ENCODE measurements at places on chromosomes 16 and 17.
A peak's percentile ranks its signal among the peaks of the same experiment; 100 is the strongest.

- no peak for DNase-seq
These were observed 94.8 kb upstream of the DNAH17 start for GRCh38 chr17:78672005-78672404.

- DNase-seq: no peak
These were observed 3.3 kb downstream of the SLC6A4 start for GRCh38 chr17:30232015-30232823.

GRCh38 chr17:27545562-27546229 lies 85.3 kb upstream of the LGALS9 start:
- DNase-seq: no peak

DNA sequence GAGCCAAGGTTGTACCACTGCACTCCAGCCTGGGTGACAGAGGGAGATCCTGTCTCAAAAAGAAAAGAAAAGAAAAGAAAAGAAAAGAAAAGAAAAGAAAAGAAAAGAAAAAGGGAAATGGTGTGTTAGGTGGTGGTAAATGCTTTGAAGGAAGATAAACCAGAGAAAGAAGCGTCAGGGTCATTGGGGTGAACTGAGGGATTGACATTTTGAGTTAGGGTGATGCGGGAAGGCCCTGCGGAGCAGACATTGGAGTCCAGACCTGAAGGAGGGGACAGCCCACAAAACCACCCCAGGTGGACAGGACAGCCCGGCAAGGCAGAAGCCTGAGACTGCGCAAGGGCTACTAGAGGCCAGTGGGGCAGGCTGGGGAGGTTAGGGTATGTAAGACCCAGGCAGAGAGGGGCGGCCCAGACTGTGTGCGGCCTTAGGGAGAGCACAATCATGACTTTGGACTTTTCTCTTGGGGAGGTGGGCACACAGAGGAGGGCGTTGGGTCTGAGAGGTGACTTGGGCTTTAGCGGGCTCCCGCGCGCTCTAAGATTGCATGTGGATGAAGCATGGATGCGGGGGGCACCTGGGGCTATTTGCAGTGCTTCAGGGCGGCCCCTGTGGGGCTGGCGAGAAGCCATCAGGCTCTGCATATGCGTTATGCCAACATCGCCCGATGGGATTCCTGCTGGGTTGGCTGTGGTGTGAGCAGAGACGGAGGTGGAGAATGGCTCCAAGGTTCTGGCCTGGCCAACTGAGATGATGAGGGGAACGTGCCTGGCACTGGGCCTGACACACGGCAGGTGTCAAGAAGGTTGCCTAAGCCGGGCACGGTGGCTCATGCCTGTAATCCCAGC lies 3.3 kb upstream of the GAA start:
- DNase-seq: no peak

DNA sequence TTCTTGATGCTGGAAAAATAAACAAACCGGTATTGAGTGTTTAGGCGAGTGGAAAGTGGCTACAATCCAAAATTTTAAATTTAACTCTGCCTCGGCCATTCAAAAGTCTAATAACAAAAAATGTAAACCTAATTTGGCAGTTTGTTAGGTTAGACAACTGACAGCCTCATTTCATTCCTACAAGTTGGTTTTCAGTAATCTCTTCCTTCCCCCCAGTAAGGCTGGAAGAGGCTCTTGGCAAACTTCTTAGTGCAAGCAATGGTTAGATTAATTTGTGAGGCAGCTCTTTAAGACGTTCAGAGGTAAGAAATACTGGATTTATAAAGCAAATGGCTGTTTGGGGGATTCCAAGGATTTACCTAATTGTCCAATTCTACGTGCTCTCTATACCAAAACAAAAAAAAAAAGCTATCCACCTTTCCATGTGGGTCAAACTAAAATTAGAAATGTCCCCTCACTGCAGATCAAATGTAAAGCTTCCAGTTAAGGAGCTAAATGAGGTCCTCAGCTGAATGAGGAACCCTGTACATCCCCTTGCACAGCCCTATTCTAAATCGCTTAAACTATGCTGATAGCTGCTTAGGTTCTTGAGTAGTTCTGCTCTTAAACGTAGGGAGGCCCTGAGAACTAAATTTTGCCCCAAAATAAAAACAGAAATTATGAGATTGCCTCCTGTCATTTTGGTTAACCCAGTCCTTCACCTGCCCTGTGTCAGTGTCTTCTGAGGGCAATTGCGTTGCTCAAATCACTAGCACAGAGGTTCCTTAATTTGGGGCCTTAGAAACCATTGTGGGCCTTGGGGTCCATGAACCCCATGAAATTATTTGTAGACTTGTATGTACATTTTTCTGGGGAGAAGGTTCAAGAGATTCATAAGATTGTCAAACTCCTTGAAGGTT lies 2.9 kb downstream of the HEXIM1 start:
- DNase-seq: no peak

- no peak for DNase-seq
These were observed 11.3 kb upstream of the RASD1 start for GRCh38 chr17:17507465-17508011.

DNA sequence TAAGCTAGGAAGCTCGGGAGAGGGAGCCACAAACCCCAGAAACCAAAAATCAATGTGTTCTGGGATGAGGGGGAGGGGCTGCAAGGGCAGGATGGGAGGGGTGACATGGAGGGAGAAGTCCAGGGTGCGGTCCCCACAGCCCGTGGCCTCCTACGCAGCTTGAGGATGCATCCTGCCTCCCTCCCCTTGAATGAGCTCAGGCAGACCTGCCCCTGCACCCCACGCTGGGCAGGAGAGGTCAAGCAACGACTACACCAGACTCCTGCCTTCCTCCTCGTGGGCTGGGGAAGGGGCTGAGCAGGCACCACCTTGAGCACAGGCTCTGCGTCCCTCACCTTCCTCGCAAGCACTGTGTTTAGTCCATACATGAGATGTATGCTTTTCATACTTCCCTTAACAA lies 3.9 kb downstream of the ANKRD13B start:
- no peak for DNase-seq

DNA sequence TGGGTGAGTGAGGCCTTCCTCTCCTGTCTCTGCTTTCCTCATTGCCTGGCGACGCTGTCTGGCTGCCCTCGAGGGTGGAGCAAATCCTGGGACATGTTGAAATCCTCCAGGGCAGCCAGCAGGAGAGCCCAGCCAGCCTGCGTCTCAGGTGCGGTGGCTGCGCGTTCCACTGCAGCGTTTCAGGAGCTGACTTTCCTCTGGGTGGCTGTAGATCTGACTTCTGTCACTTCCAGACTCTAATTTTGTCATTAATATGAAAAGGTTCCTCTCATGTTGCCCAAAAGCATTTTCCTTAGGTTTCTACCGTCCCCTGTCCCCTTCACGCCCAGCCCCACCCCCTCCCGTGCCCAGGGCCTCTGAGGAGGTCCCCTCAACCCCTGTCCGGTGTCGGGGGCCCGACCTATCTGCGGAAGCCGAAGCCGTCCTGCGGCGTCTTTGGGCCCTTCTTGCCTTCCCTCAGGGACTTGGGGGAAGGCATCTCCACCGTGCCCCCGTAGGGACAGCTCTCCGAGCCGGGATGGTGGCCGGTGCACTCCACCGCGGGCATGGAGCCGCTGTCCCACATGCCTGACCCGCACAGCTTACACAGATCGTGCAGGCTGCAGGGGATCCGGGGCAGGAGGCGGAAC lies 95.1 kb downstream of the TBC1D16 start:
- DNase-seq: peak; percentile 11

DNA sequence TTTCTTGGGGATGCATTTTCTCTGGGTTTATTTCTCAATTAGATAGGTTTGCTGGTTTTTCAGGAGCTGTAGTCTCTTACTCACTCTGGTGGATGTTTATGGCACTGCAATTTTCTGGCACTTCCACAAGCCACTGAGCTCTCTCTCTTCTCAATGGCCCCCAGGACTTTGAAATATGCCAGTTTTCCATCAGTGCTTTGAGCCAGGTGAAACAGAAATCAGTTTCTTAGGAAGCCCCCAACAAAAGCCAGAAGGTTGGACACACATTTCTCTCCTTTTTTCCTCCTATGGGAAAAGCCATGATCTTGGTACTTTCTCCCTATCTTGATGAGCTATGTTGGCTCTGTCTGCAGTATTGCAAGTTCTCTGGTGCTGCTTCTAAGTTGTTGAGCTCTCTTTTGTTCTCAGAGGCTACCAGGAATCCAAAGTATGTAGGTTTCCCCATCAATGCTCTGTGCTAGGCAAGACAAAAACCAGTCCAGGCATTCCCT lies 90.7 kb upstream of the SMIM36 start:
- DNase-seq: no peak

- peak; percentile 51 for DNase-seq
These were observed 6.5 kb downstream of the SCGB1C2 start for GRCh38 chr17:143785-144281.

GRCh38 chr17:45031231-45032173 lies 19.9 kb downstream of the DCAKD start:
- DNase-seq: no peak

GRCh38 chr17:42111871-42112551 lies 503 bp downstream of the DHX58 start:
- no peak for DNase-seq

DNA sequence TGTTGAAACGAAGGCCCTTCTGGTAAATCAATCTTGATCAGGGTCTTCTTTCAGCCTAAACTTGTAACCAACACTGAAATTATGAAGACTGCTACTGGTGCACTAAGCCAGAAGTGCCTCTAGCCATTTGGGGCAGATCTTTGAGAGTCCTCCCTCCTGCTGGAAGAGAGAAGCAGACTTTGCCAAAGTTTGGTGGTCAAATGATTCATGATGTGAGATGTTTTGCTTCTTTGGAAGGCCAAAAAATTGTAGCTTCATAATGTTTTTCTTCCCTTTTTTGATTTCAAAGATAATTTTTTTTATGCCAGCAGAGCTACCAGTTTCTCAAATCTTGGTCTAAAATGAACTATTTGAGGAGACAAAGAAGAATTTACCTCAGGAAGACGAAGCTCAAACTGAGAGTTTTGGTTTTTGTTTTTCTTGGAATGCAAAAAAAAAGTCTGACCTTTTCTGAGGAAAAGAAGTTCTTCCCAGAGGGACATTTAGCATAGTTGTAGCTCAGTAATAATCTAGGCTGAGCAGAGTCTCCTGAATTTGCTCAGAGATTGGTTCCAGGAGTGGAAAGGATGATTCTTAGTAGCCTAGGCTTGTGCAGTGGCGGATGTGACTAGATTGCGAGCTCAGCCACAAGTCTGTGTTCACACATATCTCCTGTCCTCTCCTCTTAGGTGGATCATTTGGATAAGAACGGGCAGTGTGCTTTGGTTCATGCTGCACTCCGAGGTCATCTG lies 50.9 kb downstream of the CYB561 start:
- DNase-seq: no peak

GRCh38 chr17:42691021-42691545 lies 8.8 kb downstream of the CNTNAP1 start:
- no peak for DNase-seq

GRCh38 chr17:80070375-80071115 lies 30.8 kb upstream of the GAA start:
- DNase-seq: no peak

DNA sequence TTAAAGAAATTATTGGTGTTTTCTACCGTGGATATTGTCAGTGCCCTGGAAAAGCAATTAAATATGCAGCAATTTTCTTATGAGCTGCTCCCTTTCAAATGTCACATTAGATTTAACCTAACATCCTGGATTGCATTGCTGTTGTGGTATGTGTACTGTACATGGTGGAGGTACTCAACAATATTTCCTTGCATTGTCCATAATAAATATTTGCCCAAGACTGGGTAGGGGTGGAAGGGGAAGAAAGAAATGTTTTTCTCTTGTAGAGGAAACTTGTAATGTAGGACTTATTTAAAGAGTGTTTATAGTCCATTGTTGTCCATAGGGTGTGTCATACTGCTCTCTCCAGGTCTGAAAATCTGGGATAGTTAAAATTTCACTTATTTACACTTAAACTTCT lies 346.2 kb upstream of the TBX2 start:
- DNase-seq: no peak

DNA sequence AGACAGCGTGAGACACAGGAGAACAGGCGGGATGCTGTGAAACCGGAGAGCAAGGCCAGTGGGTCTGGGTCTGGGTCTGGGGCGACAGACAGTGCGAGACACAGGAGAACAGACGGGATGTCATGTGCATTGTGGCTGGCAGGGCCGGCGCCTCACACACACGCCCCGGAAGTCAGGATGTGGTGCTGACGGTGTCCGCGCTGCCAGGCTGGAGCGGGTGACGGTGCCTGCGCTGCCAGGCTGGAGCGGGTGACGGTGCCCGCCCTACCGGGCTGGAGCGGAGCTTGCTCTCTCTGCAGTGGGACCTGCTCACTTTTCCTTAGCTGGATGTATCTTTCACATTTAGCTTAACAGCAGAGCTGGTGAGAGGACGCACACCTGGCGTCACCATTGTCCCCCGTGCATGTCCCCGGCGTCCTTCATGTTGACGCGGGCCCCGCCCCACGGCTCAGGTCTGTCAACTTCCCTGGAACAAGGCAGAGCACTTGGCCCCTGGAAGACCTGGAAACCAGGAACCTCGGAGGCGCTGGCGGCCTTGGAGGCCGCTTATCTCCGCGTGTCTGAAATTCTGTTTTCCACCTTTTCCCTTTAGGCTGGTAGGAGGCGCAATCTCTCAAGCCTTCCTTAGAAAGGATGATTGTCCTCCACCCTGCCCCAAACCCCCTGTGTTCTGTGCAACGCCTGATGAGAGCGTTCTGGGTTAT lies 43.0 kb upstream of the ZNF750 start:
- no peak for DNase-seq

DNA sequence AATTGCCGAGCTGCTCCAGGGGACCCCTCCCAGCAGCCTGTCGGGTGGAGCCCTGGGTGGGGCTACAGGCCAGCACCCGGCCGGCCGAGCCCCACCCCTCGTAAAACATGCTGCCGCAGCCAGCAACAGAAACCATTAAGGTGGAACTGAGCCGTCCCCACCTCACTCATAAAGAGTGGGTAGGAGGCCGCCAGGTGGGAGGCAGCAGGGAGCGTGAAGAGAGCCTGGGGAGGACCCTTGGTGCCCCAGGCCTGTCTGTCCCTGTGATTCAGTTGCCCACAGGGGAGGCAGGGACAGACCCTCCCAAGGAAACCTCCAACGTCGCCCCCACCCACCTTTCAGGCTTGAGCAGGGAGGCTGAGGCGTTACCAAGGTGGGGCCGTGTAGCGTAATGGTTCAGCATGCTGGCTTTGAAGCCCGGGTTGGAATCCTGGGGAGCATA lies 8.4 kb downstream of the FOXN1 start:
- DNase-seq: no peak

- no peak for DNase-seq
These were observed 185.4 kb downstream of the ABCC12 start for GRCh38 chr16:47970291-47970931.

GRCh38 chr16:12126091-12126806 lies 149.7 kb downstream of the SNX29 start:
- no peak for DNase-seq

GRCh38 chr17:32114536-32114935 lies 27.8 kb upstream of the RHOT1 start:
- DNase-seq: no peak

GRCh38 chr16:84633622-84634021 lies 14.7 kb upstream of the KLHL36 start:
- DNase-seq: peak; percentile 46

GRCh38 chr17:44323359-44324091 lies 1.1 kb downstream of the SLC25A39 start:
- DNase-seq: peak; percentile 12

Measured in gastrocnemius medialis (tissue), 4 donors.